ENCODE measurements at places on chromosomes 2 and 18.

GRCh38 chr2:76829374-76830234 lies 692.6 kb downstream of the LRRTM4 start:
- DNase-seq, result no peak

GRCh38 chr2:219731173-219731572 lies 103.7 kb downstream of the SLC4A3 start:
- no peak for DNase-seq

- DNase-seq, result no peak
Measured at GRCh38 chr2:183078163-183078463, 434 bp upstream of the DUSP19 start.

- DNase-seq, result no peak
Measured at GRCh38 chr2:45699032-45699658, 47.7 kb downstream of the PRKCE start.

GRCh38 chr2:229407170-229407569 lies 136.1 kb upstream of the PID1 start:
- no peak for DNase-seq

DNA sequence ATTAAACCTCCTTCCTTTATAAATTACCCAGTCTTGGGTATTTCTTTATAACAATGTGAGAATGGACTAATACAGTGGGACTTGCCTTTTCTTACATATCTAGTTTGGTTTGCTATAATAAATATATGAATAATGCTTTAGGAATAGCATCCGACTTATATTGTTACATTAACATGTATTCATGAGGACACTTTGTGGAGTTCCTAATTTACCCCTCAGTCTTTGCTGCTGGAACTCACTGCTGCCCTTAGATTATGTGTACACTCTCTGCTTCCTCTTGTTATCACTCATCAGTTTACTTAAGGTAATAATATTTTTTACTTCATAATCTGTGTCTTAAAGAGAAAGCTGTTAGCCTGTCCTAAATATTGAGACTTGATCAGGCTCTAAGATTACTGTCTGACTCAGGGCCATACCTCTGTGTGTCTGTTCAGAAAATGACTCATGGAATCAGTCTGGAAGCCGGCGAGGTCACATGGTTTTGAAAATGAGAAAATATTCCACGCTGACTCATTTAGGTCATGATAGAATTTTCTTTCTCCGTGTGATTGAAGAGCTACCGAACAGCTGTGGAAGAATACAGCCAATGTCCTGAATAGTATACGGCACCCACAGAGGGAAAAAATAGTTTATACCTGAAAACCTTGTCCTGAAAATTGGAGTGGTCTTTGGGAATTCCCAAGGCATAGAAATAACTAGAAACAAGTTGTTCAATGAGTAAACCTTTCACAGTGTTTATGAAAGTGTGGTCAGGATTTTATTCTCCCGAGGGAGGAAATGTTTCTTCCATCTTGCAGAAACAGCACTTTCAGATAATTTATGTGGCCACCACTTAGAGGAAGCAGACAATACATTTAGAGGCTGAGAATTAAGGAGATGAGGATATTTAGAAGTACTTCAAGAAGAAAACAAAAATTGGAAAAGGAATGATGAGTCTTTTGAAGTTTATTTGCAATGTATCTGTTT lies 156.4 kb downstream of the DSEL start:
- DNase-seq, result no peak

DNA sequence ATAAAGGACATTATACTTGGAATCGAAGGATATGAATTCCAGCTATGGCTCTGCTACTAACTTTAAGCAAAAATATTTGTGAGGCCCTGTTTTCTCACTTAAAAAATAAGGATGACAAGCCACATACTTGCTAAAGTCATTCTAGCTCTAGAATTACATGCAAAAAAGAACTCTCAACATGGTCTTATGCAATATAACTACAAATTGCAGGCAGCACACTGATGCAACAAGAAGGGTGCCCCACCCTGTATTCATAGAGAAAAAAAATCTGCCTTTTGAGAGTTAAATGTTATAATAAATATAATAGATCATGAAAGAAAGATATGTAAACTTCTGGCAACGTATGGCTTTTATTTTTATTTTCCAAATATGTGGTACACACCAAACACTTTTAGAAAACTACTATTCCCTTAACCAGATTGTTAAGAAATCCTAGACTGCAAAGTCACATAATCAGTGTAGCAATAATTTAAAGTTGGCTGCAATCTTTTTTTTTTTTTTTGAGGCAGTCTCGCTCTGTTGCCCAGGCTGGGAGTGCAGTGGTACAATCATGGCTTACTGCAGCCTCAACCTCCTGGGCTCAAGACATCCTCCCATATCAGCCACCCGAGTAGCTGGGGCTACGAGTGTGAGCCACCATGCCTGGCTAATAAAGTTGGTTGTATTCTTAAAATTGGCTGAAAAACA lies 40.2 kb upstream of the WDSUB1 start:
- DNase-seq, result no peak

GRCh38 chr2:232498452-232498851 lies 10.8 kb upstream of the ECEL1 start:
- no peak for DNase-seq

DNA sequence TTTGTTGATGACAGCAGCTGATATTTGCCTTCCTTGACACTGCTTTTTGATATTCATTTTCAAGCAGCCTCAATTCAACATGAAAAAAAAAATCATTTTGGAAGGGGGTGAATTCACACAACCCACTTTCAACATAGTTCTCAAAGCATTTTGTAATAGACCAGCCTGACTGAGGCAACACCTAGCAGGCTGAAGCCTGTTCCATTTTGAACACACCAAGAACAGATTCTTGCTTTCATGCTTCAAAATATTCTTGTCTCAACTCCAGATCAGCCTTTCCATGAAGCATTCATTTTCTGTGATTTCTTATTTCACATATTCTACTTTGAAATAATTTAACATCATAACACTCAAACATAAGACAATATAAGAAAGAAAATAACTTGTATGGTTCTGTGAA lies 812.6 kb upstream of the POU3F3 start:
- no peak for DNase-seq

GRCh38 chr2:164873210-164873908 lies 31.7 kb upstream of the COBLL1 start:
- no peak for DNase-seq

GRCh38 chr2:181959508-181959907 lies 26.1 kb upstream of the PPP1R1C start:
- no peak for DNase-seq

- no peak for DNase-seq
Measured at GRCh38 chr2:217179854-217180253, 320.0 kb upstream of the TNP1 start.

- no peak for DNase-seq
Measured at GRCh38 chr2:187232749-187233148, 215.3 kb downstream of the CALCRL start.

DNA sequence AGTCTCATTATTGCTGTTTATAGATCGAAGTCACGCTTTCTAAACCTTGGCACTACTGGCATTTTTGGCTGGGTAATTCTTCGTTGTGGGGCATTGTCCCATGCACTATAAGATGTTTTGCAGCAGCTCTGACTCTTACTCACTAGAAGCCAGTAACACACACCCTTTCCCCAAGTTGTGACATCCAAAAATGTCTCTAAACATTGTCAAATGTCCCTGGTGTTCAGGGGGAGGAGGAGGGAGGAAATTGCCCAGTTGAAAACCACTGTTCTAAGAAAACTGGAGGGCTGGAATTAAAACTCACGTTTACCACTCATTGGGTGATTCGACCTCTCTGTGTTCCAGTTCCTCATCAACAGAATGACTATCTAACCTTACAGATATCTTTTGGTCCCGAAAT lies 115.7 kb upstream of the KLF7 start:
- DNase-seq, result no peak

DNA sequence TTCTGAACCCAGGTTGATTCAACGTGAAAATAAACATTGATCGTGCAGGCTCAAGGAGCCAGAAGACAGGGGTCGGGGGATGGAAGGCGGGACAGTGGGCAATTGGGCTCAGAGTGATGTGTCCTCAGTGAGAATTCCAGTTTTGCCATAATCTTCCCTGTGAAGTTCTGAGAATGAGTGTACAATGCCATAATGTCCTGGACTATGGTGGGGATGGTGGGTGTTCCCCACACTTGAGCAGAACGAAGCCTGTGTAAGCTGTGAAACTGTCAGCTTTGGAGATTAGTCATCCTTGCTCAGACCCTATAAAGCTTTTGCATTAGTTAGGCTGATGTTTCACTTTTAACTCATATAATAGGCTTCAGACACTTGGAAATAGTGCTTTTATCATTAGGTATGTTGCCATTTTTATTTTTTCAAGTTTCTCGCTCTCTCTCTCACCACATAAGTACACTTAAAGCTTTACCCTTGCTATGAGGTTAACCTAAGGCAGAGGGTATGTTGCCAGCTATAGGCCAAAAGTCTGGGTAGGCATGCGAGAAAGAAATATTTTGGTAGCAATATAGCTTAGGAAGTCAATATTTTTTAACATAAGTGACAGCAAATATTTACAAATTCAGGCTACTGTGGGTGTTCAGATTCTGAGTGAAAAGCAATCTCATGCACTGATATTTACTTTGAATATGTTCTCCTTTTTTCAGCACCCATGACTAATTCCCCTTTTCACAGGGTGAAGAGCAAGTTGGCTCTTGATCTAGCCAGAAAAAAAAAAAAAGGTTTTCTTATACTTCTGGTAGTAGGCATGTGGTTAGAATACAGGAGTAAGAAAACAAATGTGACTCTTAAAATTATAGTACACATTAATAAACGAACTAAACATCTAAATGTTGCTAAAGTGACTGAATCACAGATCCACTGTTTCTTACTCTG lies 47.2 kb downstream of the CDC42EP3 start:
- DNase-seq, result no peak

DNA sequence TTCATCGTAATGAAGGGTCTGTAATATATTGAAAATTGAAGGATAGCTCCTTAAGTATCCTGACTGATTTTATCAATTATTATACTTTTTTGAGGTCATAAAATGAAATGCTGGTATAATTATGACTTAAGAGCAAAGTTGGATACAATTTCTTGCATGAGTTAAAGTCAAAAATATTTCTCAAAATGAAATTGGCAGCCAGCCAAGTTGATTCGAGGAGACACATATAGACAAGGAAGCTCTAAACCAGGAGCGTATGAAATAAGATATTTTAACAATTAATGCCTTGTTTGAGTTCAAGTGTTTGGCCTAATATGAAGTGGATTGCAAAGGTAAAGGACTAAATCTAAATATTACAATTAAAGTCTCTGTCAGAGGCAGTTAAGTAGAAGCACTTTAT lies 260.4 kb upstream of the DSEL start:
- no peak for DNase-seq

DNA sequence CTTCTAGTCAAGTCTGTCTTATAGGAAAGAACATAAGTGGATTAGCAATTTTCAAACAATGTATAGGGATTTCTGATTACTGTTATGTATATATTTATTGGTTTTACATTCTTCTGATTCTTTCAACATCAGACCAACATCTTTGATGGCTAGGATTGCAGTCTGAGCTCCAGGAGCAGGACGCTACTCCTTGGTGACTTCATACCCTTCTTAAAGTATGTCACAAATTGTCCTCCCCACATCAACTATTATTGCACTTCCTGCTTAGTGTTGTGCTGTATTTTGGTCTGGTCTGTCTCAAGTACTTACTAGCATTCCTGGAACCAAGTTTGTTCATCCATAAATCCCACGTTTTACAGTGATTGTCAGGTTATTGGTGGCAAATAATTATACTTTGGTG lies 49.0 kb downstream of the MAP2 start:
- no peak for DNase-seq

DNA sequence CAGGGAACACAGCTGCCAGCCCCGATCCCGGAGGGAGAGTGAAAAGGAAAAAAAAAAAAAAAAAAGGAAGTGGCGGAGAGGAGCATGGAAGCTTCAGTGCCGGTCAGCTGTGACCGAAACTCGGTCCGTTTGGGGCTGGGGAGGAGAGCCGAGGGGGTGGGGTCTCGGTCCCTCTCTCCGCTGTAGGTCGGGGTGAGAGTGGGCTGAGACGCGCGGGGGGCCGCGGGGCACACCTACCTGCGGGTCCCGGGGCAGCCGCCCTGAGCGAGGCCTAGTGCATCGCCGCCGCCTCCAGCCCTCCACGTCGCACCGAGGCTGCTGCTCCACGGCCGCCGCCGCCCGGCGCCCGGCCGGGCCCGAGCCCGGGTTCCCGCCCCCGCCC lies 536 bp downstream of the VPS54 start:
- no peak for DNase-seq

DNA sequence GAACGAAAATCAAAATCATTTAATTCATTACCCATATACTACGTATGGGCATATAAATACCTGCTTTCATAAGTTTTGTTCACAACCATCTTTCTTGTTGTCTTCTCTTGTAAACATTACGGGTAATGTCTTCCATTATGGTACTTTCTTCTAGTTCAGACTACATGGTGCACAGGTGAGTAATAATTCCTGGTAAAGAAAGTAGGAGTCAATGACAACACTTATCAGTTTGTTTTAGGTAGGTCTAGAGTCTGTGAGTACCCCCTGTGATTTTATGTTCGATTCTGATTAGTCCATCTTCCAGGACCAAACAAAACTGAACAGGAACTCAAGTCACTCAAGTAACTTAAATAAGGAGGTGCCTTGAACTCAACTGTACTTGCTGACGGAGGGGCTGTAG lies 25.2 kb upstream of the CTLA4 start:
- DNase-seq, result no peak

GRCh38 chr18:8001711-8002301 lies 434.7 kb downstream of the PTPRM start:
- no peak for DNase-seq

DNA sequence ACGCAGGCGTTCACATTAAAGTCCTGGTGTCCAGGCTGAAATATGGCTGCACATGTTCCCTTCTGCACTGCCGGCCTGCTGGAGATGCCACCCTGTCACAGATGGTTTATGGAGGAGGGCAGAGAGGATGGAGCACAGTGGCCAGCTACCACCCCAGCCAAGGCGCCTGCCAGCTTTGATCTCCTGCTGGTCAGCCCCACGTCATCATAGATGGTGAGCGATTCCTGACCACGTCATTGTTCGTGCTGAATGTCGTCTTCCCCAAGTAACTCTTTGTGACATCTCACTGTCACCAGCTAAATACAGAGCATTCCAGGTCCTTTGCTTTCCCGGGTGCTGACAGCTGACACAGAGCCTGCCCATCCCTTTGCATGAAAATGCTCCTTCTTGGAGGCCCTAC lies 248.3 kb downstream of the TTC32 start:
- DNase-seq, result no peak

DNA sequence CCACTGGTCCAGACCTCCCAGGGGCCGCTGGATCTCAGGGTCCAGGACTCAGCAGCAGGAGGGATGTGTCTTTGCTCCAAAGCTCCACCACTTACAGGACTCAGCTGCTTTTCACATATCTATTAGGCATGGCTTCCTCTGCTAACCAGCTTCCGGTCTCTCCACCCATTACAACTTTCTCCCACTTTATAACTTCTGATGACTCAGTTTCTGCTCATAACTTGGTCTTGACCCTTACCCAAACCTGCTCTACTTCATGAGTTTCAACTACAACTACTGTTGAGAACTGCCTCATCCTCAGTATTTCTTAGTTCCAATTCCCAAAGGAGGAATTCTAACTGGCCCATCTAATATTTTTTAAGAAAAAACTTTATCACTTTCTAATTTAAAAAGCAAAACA lies 17.2 kb downstream of the SULT1C2 start:
- DNase-seq, result no peak

- DNase-seq, result no peak
Measured at GRCh38 chr2:207317378-207317984, 151.7 kb upstream of the KLF7 start.

GRCh38 chr2:233143700-233144331 lies 83.7 kb downstream of the INPP5D start:
- DNase-seq, result no peak

- DNase-seq, result no peak
Measured at GRCh38 chr2:174597345-174598047, at the start of gene WIPF1. WIPF1 (minus strand) TSS chr2:174597804; CDS start chr2:174585573, 12,231 bp downstream.

GRCh38 chr2:4122726-4123125 lies 419.4 kb downstream of the DCDC2C start:
- no peak for DNase-seq
